ENCODE measurements at places on chromosomes 4 and X. TPM values are rescaled to one million over a fixed set of nuclear protein-coding genes. Genes with fewer than 3 reads are reported as not detected.

DNA sequence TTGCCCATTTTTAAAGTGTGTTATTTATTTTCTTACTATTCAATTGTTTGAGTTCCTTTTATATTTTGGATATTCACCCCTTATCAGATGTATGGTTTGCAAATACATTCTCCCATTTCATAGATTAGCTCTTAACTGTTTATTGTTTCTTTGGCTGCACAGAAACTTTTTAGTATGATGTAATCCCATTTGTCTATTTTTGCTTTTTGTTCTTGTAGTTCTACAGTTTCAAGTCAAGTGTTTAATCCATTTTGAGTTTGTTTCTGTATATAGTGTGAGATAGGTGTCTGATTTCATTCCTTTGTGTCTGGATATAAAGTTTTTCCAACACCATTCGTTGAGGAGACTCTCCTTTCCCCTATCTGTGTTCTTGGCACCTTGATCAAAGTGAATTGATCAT is 97.4 kb upstream of the CAMK2D start:
- no peaks in the 10 kb centered on the region for H3K4me1 ChIP-seq
- no peak for DNase-seq
- H3K27ac ChIP-seq, result no peak overlapping the region
- H3K4me3 ChIP-seq, result no peak overlapping the region
- no peaks in the 10 kb centered on the region for H3K27me3 ChIP-seq
- H3K36me3 ChIP-seq, result no peaks in the 10 kb centered on the region

DNA sequence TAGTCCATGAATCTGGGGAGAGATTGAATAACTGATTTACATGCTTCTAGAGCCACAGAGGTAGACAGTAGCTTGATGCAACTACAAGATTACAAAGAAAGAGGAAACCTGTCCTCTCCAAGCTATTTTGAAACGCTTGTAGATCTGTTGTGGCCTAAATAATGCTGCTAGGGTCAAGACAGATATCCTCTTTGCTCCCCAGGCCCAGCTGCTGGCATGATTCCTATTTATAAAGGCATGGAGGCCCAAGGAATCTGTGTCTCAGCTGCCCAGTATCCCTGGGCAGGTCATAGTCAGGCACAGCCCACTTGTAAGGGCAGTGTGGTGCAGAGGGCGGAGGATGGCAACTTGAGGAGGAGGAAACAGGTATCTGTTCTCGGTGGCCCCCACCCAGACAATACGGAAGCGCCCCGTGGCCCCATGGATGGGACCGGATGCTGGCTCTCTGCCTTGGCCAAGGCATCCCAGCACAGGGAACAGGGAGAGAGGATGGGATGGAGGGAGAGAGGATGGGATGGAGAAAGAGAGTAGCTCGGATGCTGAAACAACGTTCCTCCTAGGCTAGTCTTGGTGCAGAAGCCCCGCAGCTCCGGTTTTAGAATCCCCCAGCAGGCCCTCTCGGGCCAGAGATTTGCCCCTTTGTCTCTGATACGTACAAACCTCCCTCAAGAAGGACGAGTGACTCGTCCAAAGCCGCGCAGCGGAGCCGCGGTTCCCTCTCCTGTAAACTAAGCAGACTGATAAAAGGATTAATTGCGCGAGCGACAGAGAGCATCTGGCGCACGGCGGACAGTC is 767 bp upstream of the SMIM20 start:
- H3K36me3 ChIP-seq, result peaks cover 6% of the 10 kb centered on the region
- peak overlapping the region; percentile 96 for H3K27ac ChIP-seq
- DNase-seq, result no peak
- peaks cover 23% of the 10 kb centered on the region for H3K4me1 ChIP-seq
- H3K27me3 ChIP-seq, result peaks cover 38% of the 10 kb centered on the region

Gene TLR10
- total RNA-seq, result 0.30 TPM

- DNase-seq, result peak; percentile 30
- H3K27ac ChIP-seq, result no peak overlapping the region
- H3K4me1 ChIP-seq, result peaks cover 33% of the 10 kb centered on the region
Observed at GRCh38 chrX:110442635-110443034, 84.0 kb downstream of the RTL9 start.

DNA sequence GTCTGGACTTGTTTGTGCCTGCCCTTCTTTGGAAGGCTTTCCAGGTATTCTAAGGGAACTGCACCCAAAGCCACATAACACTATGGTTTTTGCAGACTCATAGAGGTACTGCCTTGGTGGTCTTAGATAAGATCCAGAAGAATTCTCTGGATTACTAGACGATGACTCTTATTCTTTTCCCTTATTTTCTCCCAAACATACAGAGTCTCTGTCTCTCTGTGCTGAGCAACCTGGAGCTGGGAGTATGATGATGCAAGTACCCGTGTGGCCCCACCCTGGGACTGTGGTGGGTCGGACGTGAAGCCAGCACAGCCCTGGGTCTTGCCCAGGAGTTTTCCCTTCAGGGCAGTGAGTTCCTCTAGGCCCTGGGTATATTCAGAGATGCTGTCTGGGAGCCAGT is 1342.4 kb upstream of the TENM3 start:
- H3K27me3 ChIP-seq, result no peaks in the 10 kb centered on the region
- H3K36me3 ChIP-seq, result no peaks in the 10 kb centered on the region
- no peak overlapping the region for H3K4me3 ChIP-seq
- no peak for DNase-seq
- peaks cover 4% of the 10 kb centered on the region for H3K4me1 ChIP-seq

DNA sequence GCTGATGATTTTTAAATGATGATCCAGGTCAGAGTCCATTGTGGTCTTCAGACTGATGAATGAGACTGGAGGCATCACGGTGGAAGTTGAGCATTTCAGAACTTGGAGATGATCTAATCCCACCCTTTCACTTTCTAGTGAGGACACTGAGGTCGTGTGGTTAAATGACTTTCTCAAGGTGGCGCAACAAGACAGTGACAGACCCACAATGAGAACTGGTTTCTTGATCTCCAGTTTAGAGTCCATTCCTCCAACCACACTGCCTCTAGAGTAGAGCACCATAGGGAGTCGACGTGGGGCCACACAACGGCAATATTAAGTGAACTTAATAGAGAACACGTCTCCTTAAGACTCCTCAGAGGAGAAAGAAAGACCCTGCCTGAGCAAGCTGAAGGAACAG is 381.0 kb downstream of the UNC5C start:
- DNase-seq, result no peak
- H3K27ac ChIP-seq, result no peak overlapping the region
- no peak overlapping the region for H3K4me3 ChIP-seq

GRCh38 chrX:120604361-120604782 is 471 bp downstream of the MCTS1 start:
- peaks cover 4% of the 10 kb centered on the region for H3K27me3 ChIP-seq
- peak overlapping the region; percentile 97 for H3K27ac ChIP-seq
- H3K36me3 ChIP-seq, result peaks cover 3% of the 10 kb centered on the region

Gene TLR8
- not detected for total RNA-seq

DNA sequence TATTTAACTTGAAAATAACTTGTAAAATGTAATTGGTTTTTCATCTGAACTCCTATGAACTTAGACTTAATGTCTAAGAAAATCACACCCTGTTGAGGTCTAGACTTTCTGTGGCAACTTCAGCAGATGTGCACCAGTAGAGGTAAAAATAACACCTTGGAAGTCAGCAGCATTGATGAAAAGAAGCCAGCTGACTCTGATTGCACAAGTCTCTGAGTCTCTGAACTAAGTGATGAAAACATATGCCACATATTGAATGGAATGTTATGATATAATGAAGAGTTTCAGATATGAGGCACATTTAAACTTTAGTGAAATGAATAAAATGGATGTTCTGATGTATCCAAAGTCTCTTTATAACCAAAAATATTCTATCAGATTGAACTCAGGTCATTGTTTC is 155.4 kb downstream of the GPM6A start:
- no peak overlapping the region for H3K27ac ChIP-seq
- no peaks in the 10 kb centered on the region for H3K36me3 ChIP-seq
- H3K4me3 ChIP-seq, result no peak overlapping the region
- H3K27me3 ChIP-seq, result no peaks in the 10 kb centered on the region

DNA sequence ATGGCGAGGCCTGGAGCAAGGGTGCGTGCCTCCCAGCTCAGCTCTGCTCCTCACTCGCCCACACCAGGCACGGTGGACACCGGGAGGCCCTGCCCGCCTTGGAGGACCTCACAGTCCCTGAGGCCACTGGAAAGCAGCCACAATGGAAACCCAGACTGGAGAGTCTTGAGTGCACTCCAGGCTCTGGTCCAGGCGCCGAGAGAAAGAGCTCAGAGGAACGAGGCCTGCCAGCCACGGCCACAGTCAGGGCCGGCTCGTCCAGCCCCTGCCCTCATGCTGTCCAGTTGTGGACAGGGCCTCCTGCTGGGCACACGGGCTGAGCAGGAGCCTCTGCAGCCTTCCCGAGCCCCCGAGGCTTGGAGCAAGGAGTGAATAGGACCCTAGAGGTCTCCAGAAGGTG is 53.3 kb upstream of the GRPEL1 start:
- H3K27me3 ChIP-seq, result peaks cover 8% of the 10 kb centered on the region
- no peak overlapping the region for H3K27ac ChIP-seq
- H3K4me3 ChIP-seq, result no peak overlapping the region

- peak overlapping the region; percentile 33 for H3K27ac ChIP-seq
- H3K4me3 ChIP-seq, result no peak overlapping the region
- peaks cover 38% of the 10 kb centered on the region for H3K36me3 ChIP-seq
- DNase-seq, result no peak
Observed at GRCh38 chr4:163528653-163529052, 34.2 kb downstream of the TMA16 start.

Gene CT47B1
- total RNA-seq, result not detected

- H3K27me3 ChIP-seq, result peaks cover 4% of the 10 kb centered on the region
- H3K27ac ChIP-seq, result no peak overlapping the region
- H3K4me1 ChIP-seq, result peaks cover 40% of the 10 kb centered on the region
- H3K4me3 ChIP-seq, result no peak overlapping the region
Observed at GRCh38 chrX:8873956-8874355, 72.8 kb upstream of the FAM9A start.

DNA sequence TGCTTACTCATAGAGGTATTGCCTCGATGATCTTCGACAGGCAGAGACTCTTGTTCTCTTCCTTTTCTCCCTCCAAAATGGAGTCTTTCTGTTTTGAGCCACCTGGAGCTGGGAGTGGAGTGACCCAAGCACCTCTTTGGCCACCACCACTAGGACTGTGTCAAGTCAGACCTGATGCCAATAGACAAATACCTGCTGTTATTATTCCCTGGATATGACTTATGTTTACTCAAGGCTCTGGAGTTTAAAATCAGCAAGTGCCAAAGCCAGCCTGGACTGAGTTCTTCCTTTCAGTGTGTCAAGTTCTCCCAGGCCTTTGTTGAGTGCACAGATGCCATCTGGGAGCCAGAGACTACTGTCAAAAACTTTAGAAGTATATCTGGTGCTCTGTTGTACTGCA is 130.2 kb upstream of the SLC6A14 start:
- no peak overlapping the region for H3K27ac ChIP-seq
- no peak for DNase-seq
- H3K27me3 ChIP-seq, result no peaks in the 10 kb centered on the region
- no peak overlapping the region for H3K4me3 ChIP-seq
- 0 out of 2 replicates have a peak, but pooled peaks cover 2% of the 10 kb centered on the region for H3K36me3 ChIP-seq
- no peaks in the 10 kb centered on the region for H3K4me1 ChIP-seq

DNA sequence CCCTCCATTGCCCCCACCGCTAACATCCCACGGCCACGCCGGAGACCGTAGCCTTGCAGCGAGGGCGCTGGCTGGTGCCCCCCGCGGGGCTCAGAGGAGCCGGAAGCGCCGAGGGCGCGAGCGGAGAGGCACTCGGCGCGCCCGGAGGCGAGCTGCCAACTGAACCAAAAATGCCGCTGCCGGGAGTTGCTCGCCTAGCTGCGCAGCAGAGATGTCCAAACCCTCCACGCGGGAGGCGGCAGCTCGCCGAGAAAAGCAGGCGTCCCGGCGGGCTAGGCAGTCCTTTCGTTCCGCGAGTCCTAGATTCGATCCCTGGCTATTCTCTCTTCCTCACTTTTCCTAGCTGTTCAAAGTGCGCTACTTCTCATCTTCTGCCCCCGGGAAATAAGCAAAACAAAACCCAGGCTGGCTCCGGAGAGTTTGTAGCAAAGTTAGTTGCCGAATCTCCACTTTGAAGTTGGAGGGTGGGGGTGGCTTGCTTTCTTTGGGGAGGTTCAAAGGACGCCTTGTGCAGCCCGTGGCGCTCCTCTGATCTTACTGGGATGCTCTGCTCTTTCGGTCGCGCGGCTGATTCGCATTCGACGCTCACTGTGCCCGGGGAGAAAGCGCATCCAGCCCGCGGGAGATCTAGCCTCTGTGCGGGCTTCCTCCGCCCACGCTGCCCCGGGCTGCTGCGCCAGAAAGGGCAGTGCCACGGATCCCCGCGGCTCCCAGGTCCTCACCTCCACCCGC is 723 bp downstream of the NKX6-1 start:
- peaks cover 73% of the 10 kb centered on the region for H3K4me1 ChIP-seq
- no peak overlapping the region for H3K27ac ChIP-seq
- peak overlapping the region; percentile 82 for H3K4me3 ChIP-seq
- H3K27me3 ChIP-seq, result peaks cover 99% of the 10 kb centered on the region
- peak; percentile 41 for DNase-seq

DNA sequence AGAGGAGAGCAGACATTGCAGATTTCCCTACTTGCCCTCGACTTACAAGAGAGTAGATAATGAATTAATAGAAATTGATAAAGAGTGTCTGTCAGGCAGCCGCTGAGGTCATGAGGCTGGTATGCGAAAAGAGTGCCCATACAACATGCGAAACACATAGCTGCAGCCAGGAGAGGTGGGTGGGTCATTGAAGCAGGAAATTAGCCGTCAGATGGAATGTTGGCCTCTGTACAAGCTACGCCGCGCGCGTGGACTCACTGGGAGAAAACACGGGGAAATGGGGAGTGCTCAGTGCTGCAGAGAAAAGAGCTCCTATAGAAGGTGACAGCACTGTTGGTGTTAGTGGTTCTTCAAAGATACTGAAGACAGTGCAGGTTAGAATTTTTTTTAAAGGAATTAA is 125.1 kb downstream of the RAPGEF2 start:
- DNase-seq, result peak; percentile 21
- no peak overlapping the region for H3K4me3 ChIP-seq
- H3K27ac ChIP-seq, result peak overlapping the region; percentile 21
- no peaks in the 10 kb centered on the region for H3K36me3 ChIP-seq

DNA sequence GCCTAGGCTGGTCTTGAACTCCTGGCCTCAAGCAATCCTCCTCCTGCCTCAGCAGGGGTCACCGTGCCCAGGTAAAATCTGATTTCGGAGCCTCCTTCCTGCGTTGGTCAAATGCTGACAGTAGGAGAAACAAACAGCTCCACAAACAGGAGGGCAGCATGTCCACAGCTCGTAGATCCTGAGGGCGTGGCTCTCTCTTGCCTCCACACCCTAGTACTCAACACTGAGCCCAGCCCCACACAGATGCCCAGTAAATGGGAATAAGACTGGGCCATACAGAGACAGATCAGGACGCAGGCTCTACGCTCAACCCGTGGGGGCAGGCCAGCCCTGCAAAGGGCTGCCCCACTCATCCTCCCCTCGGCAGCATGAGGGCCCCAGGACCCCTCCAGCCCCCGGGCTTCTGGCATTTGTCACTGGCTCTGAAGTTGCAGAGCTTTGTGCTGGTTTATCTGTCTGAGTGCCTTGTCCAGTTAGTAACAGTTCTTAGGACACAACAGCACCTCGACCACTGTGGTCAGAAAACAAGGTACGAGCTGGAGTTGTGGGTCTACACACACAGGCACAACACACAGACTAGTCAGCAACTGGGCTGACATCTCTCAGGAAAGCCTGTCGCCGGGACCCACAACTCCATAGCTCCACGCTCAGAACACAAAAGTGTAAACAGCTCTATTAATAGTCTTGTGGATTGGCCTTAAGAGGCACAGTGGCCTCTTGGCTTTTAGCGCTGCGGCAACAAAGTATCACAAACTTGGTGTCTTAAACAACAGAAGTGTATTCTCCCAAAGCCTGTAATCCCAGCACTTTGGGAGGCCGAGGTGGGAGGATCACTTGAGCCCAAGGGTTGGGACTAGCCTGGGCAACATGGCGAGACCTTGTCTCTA is 5.2 kb downstream of the TNIP2 start:
- H3K36me3 ChIP-seq, result peaks cover 19% of the 10 kb centered on the region
- H3K27ac ChIP-seq, result peak overlapping the region; percentile 36
- H3K4me3 ChIP-seq, result no peak overlapping the region
- DNase-seq, result no peak
- no peaks in the 10 kb centered on the region for H3K27me3 ChIP-seq
- H3K4me1 ChIP-seq, result peaks cover 8% of the 10 kb centered on the region

Data from WTC11 (cell line).